Suppressor macrophage treated with lipopolysaccharide for 1 hour (primary cell): ENCODE measurements at places on chromosomes 1 and 21.
A peak's percentile ranks its signal among the peaks of the same experiment; 100 is the strongest.

- DNase-seq: no peak
These were observed 25.6 kb downstream of the PPP1R12B start for GRCh38 chr1:202374099-202374498.

- no peak for DNase-seq
These were observed 573 bp downstream of the TRIM63 start for GRCh38 chr1:26066857-26067256.

- peak; percentile 38 for DNase-seq
These were observed at the start of gene RAB42 for GRCh38 chr1:28591708-28592320. Gene RAB42, plus strand, starts transcription at chr1:28592265. Its CDS starts 247 bp downstream, at chr1:28592512.

GRCh38 chr1:241542199-241542907, 10.2 kb downstream of the KMO start:
- peak; percentile 96 for DNase-seq

- DNase-seq: no peak
These were observed 1.6 kb upstream of the ZMYM6 start for GRCh38 chr1:35033346-35033745.

DNA sequence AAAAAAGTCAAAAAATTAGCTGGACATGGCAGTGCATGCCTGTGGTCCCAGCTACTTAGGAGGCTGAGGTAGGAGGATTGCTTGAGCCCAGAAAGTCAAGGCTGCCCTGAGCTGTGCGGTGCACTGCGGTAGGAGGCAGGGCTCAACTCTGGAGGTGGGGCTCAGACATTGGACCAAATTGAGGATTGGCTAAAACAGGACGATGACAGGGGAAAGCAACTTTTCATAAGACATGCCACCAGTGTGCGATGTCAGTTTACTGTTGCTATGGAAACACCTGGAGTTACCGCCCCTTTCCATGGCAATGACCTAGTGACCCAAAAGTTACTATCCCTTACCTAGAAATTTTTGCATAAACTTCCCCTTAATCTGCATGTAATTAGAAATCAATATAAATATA, 85.3 kb downstream of the DISP3 start:
- DNase-seq: no peak
